ENCODE measurements at places on chromosomes 2 and 18.

DNA sequence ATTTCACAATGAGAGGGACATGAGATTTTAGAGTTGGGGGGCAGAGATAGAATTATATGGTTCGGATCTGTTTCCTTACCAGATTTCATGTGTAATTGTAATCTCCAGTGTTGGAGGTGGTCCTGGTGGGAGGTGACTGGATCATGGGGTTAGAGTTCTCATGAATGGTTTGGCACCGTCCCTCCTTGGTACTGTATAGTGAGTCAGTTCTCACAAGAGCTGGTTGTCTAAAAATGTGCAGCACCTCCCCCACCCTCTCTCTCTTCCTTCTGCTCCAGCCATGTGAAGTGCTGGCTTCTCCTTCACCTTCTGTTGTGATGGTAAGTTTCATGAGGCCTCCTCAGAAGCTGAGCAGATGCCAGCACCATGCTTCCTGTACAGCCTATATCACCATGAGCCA is 138.1 kb downstream of the SCG2 start:
- no peak for DNase-seq

DNA sequence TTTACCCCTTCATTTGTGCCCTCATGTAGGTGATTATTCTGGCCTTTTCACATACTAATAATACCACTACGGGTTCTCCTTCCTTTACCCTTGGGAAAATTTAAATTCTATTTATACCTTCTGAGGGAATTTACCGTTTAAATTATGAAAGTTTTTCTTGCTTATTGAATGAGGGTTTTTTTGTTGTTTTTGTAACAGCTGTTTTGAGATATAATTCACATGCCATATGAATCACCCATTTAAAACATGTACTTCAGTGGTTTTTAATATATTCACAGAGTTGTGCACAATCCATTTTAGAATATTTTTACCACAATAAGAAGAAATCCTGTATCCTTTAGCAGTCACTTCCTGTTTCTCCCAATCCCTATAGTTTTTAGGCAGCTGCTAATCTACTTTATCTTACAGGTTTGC is 54.7 kb downstream of the EML4 start:
- DNase-seq = no peak

DNA sequence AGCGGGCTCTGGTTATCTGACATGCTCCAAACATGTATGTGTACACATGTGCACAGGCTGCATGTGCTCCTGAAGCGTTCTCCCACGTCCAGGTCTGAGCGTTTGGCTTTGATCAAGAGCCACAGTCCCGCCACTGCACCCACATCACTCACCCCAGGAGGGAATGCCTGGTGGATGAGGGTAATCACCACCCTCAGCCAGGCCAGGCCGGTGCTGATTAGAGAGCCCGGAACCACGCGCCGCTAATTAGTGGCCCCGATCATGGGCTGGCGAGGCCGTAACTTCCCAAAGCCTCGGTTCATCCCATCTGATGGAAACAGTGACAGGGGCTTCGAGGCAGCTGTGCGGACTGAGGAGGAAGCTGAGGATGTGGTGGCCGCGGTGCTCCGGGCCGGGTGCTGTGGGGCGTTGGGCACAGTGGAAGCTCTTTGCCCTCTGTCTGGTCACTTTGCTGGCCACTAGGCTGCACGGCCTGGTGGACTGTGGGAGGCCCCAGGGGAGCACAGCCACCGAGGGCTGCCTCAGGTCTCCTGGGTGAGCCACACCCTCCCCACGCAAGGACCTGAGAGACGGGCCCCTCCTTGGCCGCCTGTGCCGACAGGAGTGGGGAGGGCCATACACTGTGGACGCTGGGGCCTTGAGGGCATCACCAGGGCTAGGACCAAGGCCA is 219.4 kb downstream of the TWIST2 start:
- DNase-seq = no peak

- no peak for DNase-seq
These were observed 73.1 kb downstream of the RTP5 start for GRCh38 chr2:241942416-241943208.

DNA sequence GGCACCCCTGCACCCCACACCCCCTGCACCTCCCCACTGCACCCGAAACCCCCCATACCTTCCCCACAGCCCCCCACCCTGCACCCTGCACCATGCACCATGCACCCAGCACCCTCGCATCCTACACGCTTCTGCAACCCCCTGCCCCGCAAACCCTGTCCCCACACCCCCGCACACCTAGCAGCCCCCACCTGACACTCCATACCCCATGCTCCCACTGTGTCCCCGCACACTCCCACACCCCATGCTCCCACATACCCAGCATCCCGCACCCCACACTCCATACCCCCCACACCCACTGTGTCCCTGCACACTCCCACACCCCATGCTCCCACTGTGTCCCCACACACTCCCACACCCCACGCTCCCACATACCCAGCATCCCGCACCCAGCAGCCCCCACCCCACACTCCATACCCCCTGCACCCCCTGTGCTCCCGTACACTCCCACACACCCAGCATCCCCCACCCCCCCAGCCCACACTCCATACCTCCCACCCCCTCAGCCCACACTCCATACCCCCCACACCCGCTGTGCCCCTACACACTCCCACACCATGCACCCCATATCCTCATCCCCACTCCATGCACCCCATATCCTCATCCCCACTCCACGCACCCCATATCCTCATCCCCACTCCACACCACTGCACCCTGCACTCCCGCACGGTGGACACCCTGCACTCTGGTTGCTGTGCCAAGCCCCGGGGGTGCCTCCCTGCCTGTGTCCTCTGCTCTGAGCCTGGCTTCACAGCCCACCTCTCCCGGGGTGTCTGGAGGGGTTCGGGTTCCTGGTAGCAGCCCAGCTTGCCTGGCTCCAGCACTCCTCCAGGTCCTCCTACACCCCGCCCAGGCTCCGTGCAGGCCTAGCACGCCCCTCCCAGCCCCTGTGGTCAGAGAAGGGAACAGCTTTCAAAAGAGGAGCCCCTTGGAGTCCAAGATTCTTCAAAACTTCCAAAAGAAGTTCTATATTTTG is 93.9 kb upstream of the CTDP1 start:
- no peak for DNase-seq

DNA sequence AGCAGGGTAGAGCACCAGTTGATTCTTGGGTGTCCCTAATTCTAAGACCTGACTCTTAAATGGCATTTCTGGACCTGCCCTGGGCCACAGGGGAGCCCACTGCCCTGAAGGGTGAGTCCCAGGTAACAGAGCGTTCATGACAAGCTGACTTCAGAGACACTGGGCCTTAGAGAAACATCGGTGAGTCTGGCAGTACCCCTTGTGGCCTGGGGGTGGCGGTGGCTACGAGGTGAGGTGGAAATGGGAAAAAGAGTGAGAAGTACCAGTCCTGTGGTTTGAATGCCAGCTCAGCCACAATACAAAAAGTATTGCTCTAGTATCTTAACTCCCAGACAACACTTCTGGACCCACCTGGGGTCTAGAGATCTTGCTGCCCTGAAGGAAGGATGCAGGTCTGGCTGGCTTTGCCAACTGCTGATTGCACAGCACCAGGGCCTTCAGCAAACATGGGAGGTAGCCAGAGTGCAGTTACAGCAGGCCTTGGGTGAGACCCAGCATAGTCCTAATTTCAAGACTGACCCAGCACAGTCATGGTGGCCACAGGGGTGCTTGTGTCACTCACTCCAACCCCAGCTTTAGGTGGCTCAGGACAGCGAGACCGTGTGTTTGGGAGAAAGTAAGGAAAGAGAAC is 44.5 kb downstream of the USP34 start:
- DNase-seq = peak; percentile 78

- no peak for DNase-seq
These were observed 135.9 kb upstream of the ARL4C start for GRCh38 chr2:234632527-234633391.

GRCh38 chr2:72859831-72860262 is 27.4 kb upstream of the SPR start:
- DNase-seq = peak; percentile 79

DNA sequence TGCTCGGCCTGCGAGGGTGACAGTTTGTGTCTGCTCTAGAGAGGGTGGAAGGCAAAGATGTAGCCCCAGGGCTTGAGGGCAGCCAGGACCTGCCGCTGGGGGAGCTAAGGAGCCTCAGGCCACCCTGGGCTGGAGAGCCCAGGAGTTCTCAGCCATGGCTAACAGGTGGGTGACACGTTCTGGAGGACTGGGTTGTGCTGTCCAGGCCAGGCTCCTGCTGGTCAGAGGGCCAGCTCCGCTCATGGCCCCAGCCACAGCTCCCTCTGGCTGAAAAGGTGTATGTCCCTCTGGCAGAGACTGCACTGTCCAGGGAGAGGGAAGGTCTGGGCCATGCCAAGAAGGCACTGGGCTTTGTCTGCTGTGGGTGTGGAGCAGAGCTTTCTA is 19.2 kb downstream of the TMEM185B start:
- no peak for DNase-seq

- no peak for DNase-seq
These were observed 41.3 kb upstream of the EGR4 start for GRCh38 chr2:73334620-73335019.

GRCh38 chr2:158967731-158968395 is 577 bp upstream of the TANC1 start:
- no peak for DNase-seq

DNA sequence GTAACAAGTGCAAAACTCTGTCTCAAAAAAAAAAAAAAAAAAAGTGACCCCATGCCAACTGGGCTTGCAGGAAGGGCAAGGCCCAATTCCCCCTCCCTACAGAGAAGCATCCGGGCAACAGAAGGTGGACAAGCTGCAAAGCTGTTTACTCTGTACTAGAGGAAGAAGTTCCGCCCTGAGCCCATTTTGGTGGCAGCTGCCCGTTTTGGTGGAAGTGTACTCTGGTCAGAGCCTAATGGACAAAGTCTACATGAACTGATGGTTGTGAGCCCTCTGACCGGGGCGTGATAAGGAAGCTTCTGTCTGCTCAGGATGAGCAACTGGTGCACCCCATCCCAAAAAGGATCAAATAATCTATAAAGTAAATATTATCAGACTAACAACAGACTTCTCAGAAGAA is 65.0 kb downstream of the TRAPPC8 start:
- DNase-seq = no peak

DNA sequence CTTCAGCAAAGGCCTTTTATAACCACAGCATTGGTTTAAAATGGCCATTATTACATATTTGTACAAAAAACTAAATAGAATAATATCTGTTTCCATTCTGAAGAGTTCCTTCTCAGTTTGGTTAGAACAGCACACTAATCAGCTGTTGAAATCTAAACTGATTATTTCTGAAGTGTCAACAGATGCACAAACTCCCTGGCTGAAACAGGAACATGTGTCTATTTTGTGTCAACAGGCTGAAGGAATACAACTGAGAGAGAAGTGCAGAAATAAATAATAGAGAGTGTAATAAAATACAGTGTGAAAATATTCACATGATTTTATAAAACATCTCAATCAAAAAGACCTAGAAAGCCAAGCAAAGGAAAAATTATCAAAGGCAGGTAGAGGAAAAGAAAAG is 29.7 kb downstream of the IKZF2 start:
- no peak for DNase-seq

- no peak for DNase-seq
These were observed 16.2 kb downstream of the ACTG2 start for GRCh38 chr2:73908689-73909652.

DNA sequence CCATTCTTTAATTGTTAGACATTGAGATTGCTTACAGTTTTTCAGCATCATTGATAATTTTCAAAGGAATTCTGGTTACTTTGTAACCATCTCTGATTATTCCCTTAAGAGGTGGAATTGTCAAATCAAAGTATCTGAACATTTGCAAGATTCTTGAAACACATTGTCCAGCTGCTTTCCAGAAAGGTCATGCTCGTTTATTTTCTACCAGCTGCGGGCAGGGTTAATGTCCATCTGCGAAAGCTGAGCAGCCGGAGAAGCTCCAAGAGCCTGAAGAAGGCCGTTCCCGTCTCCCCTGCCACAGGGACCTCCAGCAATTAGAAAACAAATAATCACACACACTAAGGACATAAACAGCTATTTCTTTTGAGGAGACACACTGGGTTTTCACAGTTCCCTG is 76.1 kb upstream of the TXNDC2 start:
- no peak for DNase-seq

- no peak for DNase-seq
These were observed 12.5 kb upstream of the TUBB6 start for GRCh38 chr18:12295389-12296086.

DNA sequence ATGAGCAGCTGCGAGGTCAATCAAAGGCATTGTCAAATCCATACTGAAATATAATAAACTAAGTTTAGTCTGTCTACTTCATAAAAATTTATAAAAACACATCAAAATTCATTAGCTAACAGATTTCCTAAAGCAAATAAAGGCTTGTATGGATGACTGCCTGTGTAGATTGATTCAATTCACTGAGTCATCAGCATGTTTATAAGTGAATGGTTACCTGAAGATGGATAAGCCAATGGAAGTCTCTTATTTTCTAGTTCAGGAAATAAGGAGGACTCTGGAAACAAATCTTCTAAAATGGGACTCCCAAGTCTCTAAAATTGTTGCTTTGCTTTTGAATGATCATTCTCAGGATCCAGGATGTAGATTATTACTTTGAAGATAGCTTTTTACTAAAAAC is 57.0 kb upstream of the HNRNPA3 start:
- no peak for DNase-seq

- no peak for DNase-seq
These were observed 84.2 kb upstream of the GPC1 start for GRCh38 chr2:240351088-240351741.

- DNase-seq = no peak
These were observed 238.8 kb downstream of the MBD5 start for GRCh38 chr2:148259674-148260073.

DNA sequence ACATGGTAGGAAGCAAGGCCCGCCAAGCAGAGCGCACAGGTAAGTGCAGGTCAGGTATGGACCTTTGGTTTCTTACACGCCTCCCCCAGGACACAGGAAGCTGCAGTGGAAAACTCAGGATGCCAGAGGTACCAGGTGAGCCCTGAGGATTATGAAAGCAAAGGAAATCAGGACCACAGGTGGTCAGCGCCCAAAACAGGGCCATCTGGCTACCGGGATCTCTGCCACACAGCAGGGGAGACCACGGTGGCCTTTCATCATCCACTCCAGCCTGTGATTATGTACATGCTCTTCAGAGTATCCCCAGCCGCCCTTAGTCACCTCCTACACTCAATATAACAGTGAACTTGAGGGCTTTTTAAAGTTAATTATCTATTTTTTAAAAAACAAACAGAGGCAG is 125.5 kb upstream of the EPC2 start:
- DNase-seq = no peak

DNA sequence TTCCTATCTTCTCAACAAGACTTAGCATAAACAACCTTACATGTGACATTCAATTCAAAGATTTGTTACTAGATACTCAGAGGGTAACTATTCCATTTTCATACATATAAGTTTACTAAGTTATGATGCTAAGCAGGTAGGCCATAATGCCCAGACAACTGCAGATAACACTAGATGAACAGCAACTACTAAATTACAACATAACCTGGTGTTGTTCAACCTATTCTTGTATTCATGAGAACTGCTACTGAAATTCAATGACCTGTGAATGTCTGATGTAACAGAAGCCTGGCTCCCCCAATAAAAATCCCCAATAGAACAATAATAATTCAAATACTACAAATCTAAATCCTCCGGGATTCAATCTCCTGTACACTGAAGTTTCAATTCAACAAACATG is 24.8 kb downstream of the FEZ2 start:
- no peak for DNase-seq

Data from activated CD8-positive, alpha-beta T cell treated with anti-CD3 and anti-CD28 coated beads, Interleukin-2, amount 10 ng/mL, durations not matched to agents 7 days and 5 days (primary cell).